ENCODE measurements at places on chromosomes 6 and 20.

- peaks cover 2% of the 10 kb centered on the region for H3K36me3 ChIP-seq
- H3K27me3 ChIP-seq, result no peaks in the 10 kb centered on the region
- no peak for DNase-seq
- no peak overlapping the region for H3K4me3 ChIP-seq
- H3K4me1 ChIP-seq, result no peaks in the 10 kb centered on the region
These were observed 138.7 kb upstream of the EDN1 start for GRCh38 chr6:12151433-12151820.

GRCh38 chr20:23255106-23255505 lies 95.5 kb upstream of the NXT1 start:
- DNase-seq, result no peak
- peaks cover 23% of the 10 kb centered on the region for H3K4me1 ChIP-seq
- H3K27me3 ChIP-seq, result no peaks in the 10 kb centered on the region
- H3K4me3 ChIP-seq, result no peak overlapping the region
- no peaks in the 10 kb centered on the region for H3K36me3 ChIP-seq

GRCh38 chr6:91886183-91886795 lies 1299.4 kb upstream of the MAP3K7 start:
- DNase-seq, result no peak
- no peak overlapping the region for H3K27ac ChIP-seq
- no peaks in the 10 kb centered on the region for H3K27me3 ChIP-seq
- no peaks in the 10 kb centered on the region for H3K4me1 ChIP-seq
- no peak overlapping the region for H3K4me3 ChIP-seq

DNA sequence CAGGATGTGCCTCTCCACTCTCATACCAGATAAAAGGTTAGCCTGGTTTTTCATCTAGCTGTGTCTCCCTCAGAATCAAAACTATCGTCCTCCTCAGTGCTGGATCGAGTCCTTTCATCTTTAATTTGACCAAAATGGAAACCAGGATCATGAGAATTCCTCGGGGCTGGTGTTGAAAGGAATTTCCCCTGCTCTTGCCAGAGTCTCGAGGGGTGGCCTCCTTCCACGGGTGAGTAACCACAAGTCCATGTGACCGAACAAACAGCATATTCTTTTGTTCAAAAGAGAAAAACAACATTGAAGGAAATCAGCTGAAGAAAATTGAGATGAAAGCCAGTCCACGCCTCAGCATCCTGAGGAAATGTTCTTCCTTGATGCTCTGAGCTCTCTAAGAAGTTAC lies 165.9 kb upstream of the CDYL start:
- H3K4me3 ChIP-seq, result no peak overlapping the region
- DNase-seq, result no peak
- H3K4me1 ChIP-seq, result no peaks in the 10 kb centered on the region
- no peaks in the 10 kb centered on the region for H3K36me3 ChIP-seq
- H3K27ac ChIP-seq, result no peak overlapping the region
- H3K27me3 ChIP-seq, result no peaks in the 10 kb centered on the region

DNA sequence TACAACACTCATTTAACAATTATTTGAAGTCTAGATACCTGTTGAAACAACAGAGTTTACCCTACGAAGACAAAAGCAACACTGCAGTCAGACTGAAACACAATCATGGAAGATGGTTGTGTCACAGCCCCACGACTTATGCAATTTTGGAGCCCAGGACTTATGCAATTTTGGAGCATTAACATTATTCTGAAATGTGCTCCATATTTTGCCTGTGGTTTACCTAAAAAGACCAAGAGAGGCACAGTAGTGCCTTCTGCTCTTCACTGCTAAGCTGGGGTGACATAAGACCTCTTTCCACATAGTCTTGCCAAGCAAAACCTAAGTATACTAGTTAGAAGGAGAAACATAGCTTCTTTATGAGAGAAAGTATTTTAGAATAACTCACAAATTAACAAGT lies 216.5 kb downstream of the PTPRK start:
- H3K4me1 ChIP-seq, result no peaks in the 10 kb centered on the region
- H3K27me3 ChIP-seq, result no peaks in the 10 kb centered on the region
- no peak for DNase-seq
- no peaks in the 10 kb centered on the region for H3K36me3 ChIP-seq
- no peak overlapping the region for H3K27ac ChIP-seq

DNA sequence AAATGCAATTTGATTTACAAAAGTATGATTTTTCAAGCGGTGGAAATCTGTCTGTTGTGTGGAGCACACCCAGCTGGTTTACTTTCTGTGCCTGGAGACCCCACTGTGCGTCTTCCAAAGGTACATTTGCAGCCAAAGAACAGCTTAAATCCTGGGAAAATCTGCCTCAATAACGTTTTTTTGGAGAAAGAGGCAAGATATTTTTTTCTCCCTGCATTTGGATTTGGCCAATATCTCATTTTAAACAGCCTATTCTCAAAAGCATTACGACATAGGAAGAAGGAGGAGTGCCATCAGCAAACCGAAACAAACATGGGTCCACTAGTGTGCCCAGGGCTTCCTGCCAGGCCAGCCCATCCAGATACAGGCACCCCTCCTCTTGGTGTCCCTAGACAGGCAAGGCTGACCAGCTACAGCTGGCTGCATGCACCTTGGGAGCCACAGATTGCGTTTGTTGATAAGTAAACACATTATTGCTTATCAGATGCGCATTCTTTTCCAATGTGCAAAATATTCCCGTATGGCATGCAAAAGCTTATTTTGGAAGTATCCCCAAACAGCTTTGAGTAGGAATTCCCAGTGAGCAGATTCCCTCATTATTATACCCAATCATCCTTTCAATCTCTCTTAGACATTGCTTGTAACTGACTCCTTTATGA lies 184.5 kb upstream of the MARCKS start:
- peak; percentile 8 for DNase-seq
- no peaks in the 10 kb centered on the region for H3K27me3 ChIP-seq
- no peak overlapping the region for H3K4me3 ChIP-seq
- peaks cover 10% of the 10 kb centered on the region for H3K4me1 ChIP-seq
- no peaks in the 10 kb centered on the region for H3K36me3 ChIP-seq

- DNase-seq, result no peak
- H3K4me1 ChIP-seq, result no peaks in the 10 kb centered on the region
- H3K27me3 ChIP-seq, result no peaks in the 10 kb centered on the region
- no peak overlapping the region for H3K27ac ChIP-seq
These were observed 566.6 kb upstream of the EPHA7 start for GRCh38 chr6:93985953-93986352.

All from neuronal stem cell (in vitro differentiated cells).